ENCODE measurements at places on chromosomes 16 and 17.

DNA sequence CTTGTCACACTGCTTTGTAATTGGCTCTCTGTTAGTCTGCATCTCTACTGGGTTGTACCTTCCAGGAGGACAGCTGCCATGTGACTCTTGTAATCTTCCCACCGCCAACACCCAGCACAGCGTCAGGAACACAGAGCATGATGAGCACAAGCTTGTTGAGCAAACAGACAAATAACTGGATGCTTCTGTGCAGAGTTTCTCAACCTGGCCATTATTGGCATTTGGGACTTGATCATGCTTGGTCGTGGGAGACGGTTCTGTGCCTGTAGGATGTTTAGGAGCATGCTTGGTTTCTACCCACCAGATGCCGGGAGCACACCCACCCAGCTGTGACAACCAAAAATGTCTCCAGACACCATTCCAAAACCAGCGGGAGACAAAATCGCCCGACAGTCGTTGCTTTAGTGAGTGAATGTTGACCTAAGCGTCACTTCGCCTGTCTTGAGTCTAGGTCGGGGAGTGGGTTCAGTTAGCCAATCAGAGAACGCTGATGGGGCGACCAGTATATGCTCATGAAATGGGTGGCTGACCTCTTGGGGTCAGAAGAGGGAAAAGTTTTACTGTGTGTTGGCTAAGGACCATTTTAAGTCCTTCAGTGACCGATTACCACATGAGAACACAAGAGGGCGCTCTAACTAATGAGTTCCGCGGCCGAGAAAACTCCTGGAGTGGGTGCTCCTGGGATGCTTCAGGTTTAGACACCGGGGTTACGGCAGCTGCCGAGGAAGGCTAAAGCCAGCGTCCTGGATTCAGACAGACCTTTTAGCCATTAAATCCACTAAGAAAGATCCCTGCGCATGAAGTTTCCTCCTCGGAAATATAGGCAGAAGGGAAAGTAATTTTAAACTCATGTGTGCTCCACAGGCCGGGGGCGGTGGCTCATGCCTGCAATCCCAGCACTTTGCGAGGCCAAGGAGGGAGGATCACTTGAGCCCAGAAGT, 57.8 kb upstream of the TEX2 start:
- DNase-seq, result peak; percentile 64

- no peak for DNase-seq
These were observed 66.7 kb downstream of the IRX6 start for GRCh38 chr16:55390630-55391237.

DNA sequence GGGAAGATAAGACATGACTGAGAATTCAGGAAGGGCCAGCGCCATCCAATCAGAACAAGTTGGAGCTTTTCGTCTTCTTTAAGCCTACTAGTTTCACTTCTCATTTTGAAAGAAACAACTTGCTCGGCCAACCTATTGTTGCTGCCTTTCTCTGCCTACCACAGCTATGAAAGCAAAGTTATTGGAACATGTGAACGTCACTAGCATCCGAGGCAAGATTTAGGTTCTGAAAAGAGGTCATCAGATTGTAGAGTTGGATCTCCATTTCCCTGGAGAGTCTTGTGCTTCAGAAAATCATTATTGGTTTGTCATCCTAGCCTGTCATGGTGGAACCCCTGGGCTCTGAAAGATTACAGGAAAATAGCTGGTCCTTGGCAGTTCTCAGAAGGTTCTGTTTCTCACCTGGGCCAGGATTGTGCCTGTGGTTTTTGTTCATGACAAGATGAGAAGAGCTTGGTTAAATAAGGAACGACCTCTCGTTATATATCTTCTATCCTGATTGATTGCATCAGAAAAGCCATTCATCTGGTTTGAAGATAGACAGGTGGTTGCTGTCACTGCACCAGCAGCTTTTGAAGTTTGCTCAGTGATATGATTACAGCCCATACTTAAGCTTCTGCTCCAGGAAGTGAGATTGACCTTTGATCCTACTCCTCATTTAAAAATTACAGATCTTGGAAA, 25.3 kb downstream of the CDH13 start:
- peak; percentile 39 for DNase-seq

DNA sequence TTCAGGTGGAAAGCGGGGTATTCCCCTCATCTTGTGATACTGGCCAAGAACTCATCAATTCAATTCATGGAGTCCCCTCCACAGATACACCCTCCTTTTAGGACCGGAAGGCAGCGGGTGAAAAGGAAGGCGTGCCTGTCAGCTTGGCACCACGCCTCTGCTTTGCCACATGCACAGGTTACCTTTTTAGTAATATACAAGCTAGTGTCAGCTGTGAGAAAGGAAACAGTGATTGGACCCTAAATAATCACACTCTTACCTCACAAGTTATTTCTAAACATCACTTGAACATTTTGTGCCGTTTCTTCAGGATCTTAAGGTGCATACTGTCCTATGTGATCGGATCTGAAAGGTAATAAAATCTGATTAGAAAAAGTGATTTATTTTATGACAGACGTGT, 15.7 kb downstream of the ZDHHC7 start:
- no peak for DNase-seq

DNA sequence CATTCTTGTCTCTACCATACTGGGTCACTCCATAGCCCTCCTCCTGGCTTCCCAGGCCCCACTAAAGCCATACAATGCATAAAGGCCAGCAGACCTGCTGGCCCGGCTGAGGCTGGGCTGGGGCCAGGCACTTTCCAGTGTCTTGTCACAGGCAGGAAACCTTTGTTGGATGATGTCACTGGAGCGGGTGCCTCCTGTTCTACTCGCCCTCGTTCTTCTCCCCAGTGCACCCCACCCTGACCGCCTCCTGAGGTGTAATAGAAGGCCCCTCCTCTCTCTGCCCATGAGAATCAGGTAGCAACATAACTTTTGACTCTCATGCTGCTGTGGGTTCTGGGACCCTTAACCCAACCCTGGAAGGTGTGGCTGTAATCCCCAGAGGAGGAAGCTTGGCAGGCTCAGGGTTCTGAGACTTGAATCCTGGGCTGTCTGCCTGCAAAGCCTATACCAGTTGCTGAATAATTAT, 54.2 kb upstream of the IL34 start:
- no peak for DNase-seq

- peak; percentile 75 for DNase-seq
These were observed at the start of gene OSGIN1 for GRCh38 chr16:83952940-83953795. Gene OSGIN1 (plus strand): TSS chr16:83953240. CDS start chr16:83957672, 4,432 bp downstream.

DNA sequence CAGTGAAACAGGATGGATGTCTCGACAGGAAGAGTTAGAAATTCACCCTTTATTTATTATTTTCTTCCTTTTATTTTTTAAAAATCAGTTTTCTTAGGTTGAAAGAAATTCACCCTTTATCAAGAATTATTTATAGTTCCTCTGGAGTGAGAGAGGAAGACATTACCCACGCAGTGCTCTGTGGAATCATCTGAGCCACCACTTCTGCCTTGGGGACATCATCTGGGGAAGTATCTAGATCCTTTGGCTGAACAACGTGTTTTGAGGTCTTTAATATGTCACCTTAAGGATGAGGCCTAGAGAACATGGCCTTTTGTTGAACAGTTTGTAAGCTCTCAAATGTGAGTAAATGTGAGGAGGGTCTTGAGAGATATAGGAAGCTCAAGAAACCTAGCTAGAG, 183.3 kb downstream of the UTP18 start:
- DNase-seq, result no peak

GRCh38 chr17:17237026-17237799, at the start of gene FLCN:
Gene FLCN (minus strand): TSS chr17:17237168. CDS start chr17:17228137, 9,031 bp downstream.
- peak; percentile 91 for DNase-seq

DNA sequence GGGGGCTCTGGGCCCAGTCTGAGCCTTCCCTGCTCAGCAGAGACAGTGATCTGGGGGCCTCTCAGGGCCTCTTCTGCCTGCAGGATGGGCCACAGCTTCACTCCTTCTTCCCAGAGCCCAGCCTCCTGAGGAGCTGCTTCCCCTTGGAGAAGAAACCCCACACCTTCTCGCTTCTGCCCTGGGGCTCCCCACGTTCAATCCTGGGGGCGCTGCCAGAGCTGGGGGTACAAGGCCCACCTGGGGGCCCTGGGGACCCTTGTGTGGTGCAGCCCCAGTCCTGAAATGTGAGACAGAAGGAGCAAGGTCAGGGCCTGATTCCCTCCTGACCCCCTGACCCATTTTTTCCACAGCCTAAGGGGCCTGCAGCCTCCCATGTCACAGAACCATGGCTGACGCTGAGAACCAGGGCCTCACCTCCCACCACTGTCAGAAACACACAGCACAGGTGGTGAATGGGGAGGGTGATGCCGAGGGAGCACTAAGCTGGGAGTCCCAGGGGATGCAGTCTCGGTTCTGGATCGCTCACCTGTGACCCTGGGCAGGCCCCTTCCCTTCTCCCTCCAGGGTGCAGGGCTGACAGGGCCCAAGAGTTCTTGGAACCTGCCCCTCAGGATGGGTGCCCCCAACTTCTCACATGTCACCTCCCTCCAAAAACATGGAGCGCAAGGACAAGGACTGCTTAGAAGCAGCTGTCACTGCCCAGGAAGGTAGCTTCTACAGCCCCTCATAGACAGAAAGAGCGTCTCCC, 21.6 kb upstream of the MPO start:
- DNase-seq, result no peak

DNA sequence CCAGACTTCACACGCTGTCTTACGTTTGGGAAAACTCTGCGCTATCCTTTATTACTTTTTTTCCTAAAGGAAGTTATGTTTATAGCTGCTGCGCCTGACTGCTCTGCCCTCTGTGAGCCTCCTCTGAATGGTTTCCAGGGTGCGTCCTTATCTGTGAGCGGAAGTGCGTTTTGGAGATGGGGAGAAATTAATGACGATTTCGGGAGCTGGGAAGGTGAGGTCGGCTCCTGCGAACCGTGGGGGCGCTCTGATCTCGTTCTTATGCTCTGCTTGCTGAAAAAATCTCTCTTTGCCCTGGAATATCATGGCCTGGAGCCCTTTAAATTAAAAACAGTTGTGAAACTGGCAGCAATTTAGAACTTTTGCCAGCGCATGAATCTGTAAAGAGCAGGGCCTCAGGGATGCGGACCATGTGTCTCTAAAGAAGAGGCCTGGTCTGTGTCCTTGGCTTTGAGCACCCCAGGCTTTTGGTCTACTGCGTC, 135.7 kb upstream of the ZFHX3 start:
- no peak for DNase-seq

GRCh38 chr17:70307430-70308225, 138.3 kb downstream of the KCNJ2 start:
- no peak for DNase-seq

DNA sequence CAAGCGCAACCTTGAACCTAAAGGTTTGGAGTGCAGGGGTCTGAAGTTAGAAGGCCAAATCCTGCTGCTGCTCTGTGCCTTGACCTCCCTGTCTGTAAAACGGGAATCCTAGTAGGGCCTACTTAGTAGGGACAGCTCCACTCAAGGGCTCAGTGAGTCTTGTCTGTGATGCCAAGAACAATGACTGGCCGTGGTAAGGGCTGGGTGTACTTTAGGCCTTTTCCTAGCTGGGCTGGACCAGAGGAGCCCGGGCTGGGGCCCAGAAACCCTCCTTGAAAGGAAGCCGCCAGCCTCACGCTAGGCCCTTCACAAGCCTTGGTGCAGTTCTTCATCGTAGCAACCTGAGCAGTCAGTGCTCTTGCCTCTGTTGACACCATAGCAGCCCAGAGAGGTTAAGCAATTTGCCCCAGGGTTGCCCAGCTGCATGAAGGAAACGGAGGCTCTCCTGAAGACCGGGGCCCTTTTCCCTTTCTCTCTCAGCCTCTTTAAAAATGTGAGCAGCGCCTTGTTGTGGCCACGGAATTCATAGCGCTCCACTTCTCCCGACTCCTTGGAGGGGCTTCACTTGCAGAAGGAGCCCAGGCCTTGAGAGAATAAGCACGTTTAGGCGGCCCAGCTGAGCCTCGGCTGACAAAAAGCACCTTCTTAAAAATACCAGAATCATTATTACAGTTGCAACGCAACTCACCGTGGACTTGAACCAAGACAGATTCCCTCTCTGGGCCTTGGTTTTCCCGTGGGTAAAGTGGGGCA, 4.4 kb downstream of the NECAB2 start:
- no peak for DNase-seq

DNA sequence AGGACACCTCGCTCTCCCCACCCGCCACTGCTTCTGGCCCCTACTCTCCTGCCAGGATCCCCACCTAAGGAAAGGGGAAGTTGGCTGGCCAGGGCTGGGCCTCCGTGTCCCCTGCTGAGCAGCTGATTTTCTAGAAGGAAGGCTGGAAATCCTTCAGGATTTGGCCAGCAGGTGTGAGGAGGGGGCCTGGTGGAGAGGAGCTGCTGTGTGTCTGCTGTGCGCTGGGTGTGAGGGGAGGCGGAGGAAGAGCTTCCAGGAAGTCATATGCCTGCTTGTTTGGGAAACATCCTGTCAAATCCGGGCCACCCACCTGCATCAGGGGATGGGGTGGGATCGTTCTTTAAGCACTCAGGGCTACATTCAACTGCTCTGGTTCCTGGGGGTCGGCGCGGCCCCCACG, 28.6 kb downstream of the TPSG1 start:
- DNase-seq, result no peak

DNA sequence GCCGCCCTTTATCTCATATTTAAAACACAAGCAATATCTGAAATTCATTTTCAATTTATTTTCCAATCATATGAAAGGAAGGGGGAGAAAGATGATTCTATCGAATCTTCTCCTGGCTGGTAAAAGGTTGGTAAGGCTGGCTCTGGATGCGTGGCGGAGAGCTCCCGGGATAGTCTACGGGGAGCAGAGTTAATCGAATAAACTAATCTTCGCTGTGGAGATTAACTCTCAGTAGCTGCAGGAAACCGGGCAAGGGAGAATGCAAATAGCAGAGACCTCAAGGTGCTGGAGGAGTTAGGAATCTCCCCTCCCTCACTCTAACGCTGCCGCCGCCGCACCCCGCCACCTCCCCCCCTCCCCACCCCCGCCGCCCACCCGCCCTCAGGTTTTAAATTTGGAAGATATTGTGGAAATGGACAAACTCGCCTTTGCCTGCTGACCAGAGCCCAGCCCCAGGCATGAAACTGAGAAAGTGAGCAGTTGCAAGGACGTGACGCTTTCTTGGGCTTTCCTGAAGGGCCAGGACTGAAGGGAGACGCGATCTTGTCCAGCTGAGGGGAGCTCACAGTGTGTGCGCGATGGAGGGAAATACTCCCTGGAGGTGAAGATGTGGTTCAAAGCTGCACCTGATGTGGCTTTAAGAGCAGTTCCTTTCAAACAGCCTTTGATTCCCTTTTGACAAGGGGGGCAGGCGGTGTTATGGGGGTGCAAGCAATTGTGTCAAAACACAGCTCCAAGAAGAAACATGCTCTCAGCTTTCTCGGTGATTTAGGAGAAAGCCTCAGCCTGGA, 308.2 kb upstream of the IRX3 start:
- DNase-seq, result no peak

DNA sequence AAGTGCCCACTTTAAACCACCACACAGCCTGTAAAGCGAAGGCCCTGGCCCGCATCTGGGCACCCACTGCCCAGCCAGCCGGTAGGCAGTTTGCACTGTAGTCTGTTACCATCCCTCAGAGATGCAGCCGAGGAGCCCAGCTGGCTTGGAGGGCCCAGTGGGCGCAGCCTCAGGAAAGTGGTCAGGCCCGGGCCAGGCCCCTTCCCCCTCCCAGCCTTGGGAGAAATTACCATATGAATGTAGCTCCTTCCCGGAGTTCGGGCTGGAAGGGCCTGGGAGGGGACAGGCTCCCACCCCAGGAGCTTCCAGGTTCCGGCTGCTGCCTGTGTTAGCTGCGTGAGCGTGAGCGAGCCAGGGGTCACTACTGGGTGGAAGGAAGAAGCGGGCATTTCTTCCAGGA, 325.4 kb downstream of the SEC14L1 start:
- no peak for DNase-seq

- no peak for DNase-seq
These were observed 54.3 kb downstream of the RPTOR start for GRCh38 chr17:80598813-80599545.
